ENCODE measurements at places on chromosomes 1 and 21.
A peak's percentile ranks its signal among the peaks of the same experiment; 100 is the strongest.

DNA sequence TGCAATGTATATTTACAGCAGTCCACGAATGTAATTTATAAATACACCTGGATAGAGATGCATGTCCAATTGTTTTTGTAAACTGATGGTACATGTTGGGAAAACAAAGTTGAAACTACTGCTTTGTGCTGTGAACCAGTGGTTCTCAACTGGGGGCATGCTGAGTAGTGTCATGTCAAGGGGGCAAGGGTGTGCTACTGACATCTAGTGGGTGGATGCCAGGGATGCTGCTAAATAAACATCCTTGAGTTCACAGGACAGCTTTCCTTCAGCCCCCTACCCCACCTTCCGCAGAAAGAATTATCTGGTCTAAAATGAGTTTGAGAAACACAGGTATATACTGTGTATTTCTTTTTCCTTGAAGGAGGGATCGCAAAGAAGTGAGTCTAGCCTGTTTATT, 95.9 kb downstream of the RASAL2 start:
- no peak for DNase-seq

DNA sequence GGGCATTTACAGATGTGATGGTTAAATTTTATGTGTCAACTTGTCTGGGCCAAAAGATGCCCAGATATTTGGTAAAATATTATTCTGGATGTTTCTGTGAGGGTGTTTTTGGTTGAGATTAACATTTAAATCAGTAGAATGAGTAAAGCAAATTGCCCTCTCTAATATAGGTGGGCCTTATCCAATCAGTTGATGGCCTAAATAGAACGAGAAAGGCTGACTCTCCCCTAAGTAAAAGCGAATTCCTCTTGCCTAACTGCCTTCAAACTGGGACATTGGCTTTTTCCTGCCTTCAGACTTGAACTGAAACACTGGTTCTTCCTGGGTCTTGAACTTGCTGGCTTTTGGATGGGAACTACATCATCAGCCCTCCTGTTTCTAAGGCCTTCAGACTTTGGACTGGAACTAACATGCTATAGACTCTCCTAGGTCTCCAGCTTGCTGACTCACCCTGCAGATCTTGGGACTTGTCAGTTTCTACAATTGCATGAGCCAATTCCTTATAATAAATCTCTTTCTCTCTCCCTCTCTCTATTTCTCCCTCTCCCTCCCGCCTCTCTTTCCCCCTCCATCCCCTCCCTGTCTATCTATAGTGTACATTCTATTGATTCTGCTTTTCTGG, 10.2 kb upstream of the NAV1 start:
- no peak for DNase-seq

DNA sequence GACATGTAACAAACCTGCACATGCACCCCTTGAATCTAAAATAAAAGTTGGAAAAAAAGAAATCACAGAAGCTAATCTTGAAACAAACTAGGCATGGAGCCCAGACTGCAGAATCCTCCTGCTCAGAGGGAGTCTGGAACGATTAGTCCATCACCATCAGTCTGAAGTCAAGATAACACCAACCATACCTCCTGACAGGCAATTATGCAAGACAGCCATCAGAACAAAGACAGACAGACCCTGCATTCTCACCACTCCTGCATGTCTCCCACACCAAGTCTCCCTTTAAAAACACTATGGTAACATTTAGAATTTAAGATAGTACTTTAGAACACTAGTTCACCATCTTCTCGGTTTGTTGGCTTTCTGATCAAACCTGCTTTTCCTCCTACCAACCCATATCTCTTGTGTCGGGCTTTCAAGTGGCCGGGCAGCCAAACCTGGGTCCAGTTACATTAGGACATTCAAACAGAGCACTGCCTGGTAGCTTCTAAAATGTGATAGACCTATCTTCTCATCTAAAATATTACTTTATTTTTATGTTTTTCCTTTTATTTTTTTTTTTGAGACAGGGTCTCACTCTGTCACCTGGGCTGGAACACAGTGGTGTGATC, 10.1 kb downstream of the YARS1 start:
- DNase-seq = no peak

- DNase-seq = no peak
Measured at GRCh38 chr21:36479415-36480402, at the start of gene CLDN14. CLDN14 (minus strand) TSS chr21:36480122; CDS start chr21:36461695, 18,427 bp downstream.

- DNase-seq = no peak
Measured at GRCh38 chr1:229107304-229107815, 163.6 kb upstream of the RAB4A start.

DNA sequence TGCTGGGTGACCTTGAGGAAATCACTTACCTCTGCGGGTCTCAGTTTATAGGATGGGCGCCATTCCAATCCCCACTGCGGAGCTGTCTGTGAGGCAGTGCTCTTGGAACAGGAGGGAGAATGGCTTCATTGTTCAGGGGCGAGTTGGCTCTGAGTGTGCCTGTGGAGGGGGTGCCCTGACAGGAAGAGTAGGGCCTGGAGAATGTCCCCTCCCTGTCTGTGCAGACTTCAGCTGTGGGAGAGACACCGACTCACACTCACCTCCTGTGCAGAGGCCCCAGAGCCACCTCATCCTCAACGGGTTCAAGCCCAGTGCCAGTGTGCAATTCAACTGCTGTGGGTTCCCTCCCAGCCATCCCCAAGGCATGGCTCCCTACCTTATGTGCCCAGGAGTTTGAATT, 17.1 kb downstream of the ADORA1 start:
- no peak for DNase-seq

GRCh38 chr1:25725482-25725881, 74.5 kb upstream of the SELENON start:
- DNase-seq = no peak

DNA sequence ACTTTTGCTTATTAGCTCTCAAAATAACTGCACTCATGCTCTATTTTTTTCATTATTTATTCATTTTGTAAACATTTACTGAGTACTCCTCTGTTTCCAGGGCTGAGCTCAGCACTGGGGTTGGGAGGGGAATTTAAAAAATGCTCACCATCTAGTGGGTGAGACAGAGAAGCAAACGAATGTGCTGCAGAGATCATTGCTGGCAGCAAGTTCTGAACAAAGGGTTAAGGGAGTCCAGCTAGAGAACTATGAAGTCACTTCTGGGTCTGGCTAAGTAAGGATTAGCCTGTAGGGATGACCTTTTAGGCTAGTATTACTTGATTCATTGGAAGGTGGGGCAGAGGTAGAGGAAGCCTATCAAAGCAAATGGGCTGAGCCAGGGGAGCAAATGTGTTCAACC, 99.1 kb upstream of the ZNF644 start:
- no peak for DNase-seq

- DNase-seq = no peak
Measured at GRCh38 chr1:200281201-200281835, 128.5 kb downstream of the ZNF281 start.

- DNase-seq = no peak
Measured at GRCh38 chr1:161382214-161383019, 14.7 kb upstream of the CFAP126 start.

- no peak for DNase-seq
Measured at GRCh38 chr1:200354243-200354642, 55.6 kb downstream of the ZNF281 start.

DNA sequence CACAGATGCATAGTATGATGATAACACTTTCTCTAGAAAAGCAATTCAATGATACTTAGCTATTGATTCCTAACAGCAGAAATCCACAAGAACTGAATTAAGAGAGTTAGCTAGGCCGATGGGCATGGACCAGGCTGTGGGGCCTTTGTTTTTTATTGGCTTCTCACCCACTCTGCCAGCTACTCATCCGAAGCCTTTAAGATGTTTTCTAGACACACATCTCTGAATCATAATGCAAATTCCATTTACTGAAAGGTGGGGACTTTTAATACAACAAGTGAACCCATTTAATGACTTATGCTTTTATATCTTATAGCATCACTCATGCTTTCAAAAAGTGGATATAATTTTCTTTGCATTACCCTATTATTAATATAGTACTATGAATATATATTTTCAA, 170.2 kb downstream of the RUNX1 start:
- DNase-seq = no peak

GRCh38 chr21:35578347-35578782, 482.0 kb downstream of the SETD4 start:
- DNase-seq = no peak

DNA sequence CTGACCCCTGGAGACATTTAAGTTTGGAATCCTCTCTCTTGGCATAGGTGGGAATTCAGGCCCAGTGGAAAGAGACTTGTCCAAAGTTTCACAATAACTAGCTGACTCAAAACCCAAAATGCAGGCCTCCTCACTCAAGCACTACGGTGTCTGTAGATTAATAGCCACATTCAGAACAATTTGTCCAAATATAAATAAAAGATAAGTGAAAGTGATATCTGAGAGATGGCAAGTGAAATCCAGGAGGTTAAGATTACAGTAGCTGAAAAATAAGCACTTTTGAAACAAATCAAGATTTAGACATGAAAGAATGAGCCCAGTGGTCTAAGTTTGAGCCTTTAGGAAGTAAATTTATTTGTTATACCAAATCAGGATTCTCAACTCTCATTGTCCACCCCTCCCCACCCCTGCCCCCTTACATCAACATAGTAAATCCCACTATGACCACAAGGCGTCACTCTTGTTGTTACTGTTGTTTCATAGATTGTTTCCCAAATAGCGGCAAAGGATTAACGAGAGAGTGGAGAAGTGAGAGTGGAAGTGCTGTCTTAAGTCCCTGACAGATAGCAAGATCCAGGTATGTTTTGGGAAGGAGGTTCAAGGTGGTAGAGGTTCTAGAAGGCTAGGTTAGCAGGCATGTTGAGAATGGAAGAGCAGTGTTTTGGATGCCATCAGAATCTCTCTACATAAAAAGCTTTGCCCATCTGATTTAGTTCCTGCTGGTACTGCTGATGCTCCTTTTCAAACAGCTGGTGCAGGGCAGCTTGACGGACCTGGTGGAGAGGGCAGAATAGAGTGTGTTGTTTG, 7.1 kb upstream of the TPM3 start:
- DNase-seq = peak; percentile 11

DNA sequence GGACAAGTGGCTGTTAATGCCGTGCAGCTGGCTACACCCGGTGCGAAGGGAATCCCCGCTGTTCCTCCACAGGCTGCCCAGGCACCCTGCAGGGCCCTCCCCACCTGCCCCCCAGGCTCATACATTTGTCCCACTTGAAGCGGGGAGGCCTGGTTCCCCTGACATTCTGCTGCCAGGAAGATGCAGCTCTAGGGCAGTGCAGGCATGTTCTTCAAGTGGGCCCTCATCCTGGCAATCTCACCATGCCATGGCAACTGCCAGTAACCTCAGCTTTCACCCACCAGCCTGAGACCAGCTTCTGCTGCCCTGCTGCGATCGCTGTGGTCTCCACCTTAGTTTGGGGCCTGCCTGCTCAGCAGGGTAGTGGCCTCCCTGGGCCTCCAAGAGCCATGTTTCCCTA, 151.9 kb upstream of the COL6A1 start:
- no peak for DNase-seq
